ENCODE measurements at places on chromosomes 7 and 10.

- DNase-seq: peak; percentile 60
Observed at GRCh38 chr10:21364196-21365114, 161.0 kb downstream of the SKIDA1 start.

DNA sequence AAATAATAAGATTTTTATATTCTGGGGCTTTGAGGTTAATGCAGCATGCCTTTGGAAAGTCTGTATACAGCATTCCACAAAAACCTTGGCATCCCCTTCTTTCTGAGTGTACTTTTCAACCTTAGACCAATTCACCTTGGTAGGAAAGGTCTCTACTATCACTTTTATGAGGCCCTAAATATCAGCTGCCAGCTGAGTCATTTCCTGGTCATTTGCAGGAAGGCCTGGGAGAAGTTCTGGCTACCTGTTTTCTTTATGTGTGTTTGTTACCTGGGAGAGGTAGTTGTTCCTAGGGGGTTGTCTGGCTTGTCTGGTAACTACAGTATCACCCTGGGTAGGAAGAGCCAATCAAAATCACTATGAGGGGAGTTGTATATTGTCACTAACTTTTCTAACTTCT, 4.1 kb downstream of the SPAM1 start:
- DNase-seq: no peak

GRCh38 chr7:41809529-41809939, 106.6 kb upstream of the INHBA start:
- DNase-seq: no peak

GRCh38 chr7:132162556-132163144, 413.6 kb downstream of the PLXNA4 start:
- no peak for DNase-seq

GRCh38 chr7:173209-173918, 19.0 kb upstream of the FAM20C start:
- DNase-seq: no peak

GRCh38 chr10:23693501-23693901, 254.6 kb downstream of the OTUD1 start:
- DNase-seq: no peak

- DNase-seq: no peak
Observed at GRCh38 chr7:112437072-112437471, 13.2 kb upstream of the IFRD1 start.
